ENCODE measurements at places on chromosomes 3 and 15.

- no peak for DNase-seq
Observed at GRCh38 chr3:32117320-32117719, 10.9 kb downstream of the GPD1L start.

DNA sequence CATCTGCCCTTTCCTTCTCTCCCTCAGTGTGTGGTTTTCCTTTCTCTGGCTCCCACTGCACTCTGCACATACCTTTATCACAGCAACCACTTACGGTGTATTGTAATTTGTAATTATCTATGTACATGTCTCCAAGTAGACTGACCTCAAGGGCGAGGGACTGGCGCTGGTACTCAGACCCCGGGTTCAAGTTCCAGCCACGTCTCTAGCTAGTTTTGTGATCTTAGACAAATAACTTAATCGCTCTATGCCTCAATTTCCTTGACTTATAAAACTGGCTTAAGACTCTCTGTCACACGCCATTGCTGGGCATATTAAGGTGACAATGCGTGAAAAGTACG lies 607 bp upstream of the SENP2 start:
- DNase-seq: no peak

DNA sequence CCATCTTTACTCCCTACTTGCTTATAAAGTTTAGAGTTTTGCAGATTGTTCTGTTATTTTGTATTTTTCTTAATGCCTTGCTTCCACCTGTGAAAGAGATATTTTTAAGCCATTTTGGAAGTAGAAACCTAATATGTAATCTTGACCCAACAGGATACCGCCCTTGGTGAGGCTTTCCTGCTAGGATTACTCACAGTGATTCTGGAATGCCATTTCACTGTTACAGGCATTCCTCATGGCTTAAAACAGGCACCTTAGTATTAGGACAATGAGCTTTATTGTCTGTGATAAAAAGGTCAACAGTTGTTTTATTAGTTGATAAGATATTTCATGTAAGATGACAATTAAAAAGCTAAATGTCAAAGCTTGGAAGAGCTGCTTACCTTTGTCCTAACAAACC lies 58.2 kb downstream of the PHLDB2 start:
- no peak for DNase-seq

DNA sequence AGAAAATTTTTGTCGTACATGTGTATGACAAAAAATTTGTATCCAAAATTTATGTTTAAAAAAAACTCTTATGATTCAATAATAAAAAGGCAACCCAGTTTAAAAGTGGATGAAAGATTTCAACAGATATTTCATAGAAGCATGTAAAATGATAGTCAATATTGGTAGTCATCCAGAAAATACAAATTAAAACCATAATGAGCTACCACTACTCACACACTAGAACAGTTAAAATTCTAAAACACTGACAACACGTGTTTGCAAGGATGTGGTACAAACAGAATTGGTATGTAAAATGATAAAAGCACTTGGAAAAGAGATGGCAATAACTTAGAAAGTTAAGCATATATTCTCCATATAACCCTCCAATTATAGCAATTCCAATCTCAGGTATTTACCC lies 303.0 kb upstream of the NR2F2 start:
- no peak for DNase-seq

GRCh38 chr15:38197553-38197952 lies 55.1 kb upstream of the SPRED1 start:
- DNase-seq: no peak

DNA sequence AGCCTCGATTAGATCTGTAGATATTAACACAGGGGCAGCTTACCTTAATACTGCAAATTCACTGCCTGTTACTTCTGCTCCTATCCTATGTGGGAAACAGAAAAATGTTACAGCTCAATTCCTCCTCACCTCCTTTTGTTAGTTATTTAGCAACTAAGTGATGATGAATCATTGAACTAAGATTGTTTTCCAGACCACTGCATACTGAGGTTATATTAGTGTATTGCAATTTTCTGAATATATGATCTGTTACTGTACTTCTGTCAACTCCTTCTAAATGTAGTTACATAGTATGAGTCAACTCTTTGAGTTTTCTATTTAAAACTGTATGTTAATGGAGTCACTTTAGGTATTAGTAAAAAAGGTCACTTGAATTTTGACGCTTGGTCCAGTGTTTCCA lies 331.5 kb upstream of the SLCO3A1 start:
- no peak for DNase-seq

DNA sequence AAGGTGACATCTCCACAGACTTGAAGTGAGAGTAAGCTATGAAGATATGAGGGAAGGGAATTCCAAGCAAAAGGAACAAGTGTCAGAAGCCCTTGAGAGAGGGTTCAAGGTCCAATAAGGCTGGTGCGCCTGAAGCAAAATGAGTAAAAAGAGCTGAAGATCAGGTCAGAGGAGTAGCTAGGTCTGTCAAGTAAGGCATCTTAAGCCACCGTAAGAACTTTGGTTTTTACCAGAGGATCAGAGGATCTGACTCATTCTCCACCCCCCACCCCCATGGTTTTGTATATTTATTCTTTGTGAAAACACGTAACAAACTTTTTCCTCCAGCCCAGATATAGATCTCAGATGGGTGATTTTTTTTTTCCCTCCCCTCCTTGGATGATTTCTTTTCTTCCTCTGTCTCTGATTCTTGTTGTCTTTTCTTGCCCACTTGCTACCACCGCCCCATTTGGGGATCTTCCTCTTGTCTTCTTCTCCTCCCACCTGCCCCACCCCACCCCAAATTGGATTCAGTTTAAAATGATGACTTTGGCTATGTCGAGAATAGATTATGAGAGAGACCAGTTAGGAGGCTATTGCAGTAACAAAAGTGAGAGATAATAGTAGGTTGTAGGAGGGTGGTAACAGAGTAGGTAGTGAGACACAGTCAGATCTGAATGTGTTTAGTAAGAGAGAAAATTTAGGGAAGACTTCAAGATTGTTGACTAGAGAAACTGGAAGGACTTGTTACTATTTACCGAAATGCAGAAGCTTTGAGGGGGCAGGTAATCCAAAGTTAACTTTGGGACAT lies 6.1 kb downstream of the TRMT10C start:
- DNase-seq: no peak

DNA sequence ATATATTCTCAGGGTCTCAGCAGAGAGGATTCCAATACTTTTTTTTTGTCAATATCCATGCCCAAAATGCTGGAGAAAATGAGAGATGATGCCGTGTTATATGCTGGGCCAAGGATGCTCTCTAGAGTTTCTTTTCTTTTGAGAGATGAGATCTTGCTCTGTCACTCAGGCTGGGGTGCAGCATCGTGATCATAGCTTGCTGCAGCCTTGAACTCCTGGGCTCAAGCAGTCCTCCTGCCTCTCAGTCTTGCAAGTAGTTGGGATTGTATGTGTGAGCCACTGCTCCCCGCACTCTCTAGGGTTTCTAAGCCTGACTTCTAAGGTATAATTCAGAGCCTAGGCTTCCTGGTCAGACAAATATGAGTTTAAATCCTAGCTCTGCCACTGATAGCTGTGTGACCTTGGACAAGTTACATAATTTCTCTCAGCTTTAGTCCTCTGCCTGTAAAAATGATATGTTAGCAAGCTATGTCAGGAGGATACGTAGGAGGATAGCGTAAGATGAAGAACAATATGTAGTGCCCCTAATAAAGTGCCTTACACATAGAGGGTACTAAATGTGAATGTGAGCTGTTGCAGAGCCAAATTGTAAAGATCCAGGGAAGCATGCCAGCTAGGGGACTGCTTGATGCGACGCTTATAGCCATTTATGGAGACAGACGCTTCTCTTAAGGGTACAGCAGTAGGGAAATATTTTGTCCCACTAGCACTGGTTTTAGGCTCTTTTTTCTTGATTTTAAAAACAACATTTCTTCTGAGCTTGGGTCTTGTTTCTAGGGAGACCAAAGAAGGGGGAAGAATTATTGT lies 7.4 kb downstream of the STARD9 start:
- DNase-seq: no peak

- DNase-seq: no peak
Observed at GRCh38 chr15:73022161-73022560, 30.1 kb upstream of the NEO1 start.

DNA sequence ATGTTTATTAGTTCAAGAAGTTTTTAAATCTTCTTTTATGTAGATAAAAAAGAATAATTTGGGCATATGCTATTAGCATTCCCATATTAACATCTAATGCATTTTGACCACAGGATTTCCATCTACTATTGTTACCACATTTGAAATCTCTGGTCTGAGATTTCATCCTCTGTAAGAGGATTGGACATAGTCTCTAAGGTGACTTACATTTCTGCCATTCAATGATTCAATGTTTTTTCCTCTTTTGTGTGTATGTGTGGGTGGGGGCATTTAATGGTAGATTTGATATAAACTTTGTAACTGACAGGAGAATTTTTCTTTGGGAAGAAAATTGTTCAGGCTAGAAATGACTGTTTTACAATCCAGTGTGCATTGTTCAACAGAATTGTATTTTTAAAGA lies 307.3 kb upstream of the RBMS3 start:
- no peak for DNase-seq

GRCh38 chr3:195751560-195751959 lies 30.8 kb downstream of the MUC20 start:
- no peak for DNase-seq

DNA sequence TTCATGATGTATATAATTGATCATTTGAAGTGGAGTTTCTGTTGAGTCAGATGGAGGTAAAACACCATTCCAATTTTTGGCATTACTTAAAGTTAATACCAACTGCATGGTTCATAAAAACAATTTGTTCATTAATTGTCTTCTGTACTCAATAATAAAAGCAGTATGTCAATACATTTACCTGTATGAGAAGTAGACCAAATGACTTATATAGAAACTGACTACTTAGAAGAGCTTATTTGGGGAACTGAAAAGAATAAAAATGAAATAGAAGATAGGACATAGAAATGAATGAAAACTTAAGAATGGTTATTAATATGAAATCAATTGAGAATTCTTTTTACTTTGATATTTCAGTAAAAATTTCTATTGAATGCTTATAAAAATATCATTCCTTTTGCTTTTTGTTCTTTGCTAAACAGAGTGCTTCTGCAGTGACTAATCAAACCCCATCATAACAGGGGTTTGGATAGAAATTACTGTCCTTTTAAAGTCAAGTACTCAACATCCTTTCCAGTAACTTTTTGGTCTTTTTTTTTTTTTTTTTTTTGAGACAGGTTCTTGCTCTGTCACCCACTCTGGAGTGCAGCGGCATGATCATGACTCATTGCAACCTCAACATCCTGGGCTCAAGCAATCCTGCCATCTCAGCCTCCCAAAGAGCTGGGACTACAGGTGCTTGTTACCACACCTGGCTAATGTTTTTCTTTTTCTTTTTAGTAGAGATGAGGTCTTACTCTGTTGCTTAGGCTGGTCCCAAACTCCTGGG lies 6.5 kb upstream of the CRYBG3 start:
- DNase-seq: no peak

DNA sequence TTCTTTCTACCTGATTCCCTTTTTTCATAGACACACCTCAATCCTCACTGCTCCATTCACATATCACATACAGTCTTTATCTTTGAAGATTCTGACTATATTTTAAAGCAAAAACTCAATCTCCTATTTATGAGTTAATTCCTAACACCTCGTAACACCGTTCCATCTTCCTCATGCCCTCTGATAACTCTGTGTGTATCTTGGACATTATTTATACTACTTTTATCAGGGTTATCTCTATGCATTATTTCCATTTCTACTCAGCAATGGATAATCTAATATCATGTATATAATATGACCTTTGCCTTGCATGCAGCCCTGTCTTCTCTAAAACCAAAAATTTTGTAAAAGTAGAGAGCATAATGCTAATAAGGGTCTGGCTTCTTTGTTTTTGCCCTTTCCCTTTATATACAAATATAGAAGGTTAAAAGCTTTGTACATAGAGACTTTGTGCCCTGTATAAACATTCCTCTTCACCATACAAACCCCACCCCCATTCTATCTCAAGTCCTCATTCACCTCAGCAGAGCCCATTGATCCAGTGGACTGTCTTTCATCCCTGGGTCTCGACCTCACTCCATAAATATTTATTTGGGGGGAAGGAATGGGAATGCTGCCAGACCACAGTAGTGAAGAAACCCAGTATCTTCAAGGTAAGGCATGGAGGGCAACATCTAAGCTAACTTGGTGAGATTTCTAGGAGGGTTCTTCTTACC lies 21.8 kb downstream of the TRIM42 start:
- DNase-seq: no peak

- no peak for DNase-seq
Observed at GRCh38 chr15:77515613-77516012, 94.9 kb downstream of the HMG20A start.

DNA sequence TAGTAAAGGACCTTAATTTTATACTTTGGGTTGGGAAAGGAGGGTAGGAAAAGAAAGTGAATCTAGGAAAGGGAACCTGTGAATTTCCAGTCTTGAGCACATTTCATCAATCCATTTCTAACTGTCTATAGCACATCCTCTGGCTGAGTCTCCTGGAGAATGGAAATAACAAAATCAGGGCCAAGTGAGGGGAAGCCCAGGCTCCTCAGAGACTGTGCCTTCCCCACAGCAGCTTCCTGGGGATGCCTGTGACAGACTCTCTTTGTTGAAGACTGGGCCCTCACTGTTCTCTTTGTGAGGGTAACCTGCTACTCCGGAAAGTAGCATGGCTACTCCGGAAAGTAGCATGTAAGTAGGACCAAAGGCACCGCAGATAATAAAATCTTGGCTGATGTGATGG lies 22.6 kb upstream of the CSPG5 start:
- no peak for DNase-seq
